Forelimb muscle (tissue), 1 donor: ENCODE measurements at places on chromosomes 6 and 20. TPM values are rescaled to one million over a fixed set of nuclear protein-coding genes. Genes with fewer than 3 reads are reported as not detected.

- DNase-seq, result no peak
These were observed 8.6 kb downstream of the ADAT2 start for GRCh38 chr6:143441680-143442545.

DNA sequence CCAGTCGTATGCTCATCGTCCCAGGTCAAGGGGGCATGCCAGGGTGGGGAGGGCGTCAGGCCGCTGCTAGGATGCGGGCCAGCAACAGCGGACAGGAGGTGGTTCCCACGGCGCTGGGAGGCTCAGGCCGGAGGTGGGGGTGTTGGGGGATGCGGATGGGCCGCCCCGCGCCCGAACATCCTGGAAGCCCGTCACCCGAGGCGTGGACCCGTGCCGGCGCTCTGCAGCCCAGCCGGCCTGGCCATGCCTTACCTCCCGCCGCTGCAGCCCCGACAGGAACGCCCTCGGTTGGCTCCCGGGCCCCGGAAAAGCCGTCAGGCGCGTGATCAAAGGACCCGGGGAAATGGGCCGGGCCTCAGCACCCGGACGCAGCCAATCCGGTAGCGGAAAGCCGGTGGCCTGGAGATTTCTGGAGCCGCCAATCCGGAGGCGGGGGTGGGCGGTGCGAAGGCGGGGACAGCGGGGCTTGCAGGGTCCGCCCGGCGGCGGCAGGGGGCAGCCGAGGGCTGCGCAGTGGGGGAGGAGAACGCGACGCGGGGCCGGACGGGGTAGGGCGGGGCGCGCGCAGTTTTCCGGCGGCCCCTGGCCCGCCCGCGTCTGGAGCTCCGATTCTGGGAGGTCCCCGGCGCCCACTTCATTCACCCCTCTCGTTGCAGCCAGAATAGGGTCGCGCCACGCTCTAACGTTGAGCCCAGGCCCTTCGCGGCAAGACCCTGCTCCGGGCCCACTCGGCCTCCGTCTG lies at the start of gene SMIM29:
TSS of gene SMIM29 (minus strand) at position 280 of the 742 bp plus-strand sequence. CDS start 1,215 bp downstream, outside the sequence.
- DNase-seq, result peak; percentile 62

- DNase-seq, result no peak
These were observed 309.7 kb downstream of the QKI start for GRCh38 chr6:163724196-163724595.

- DNase-seq, result peak; percentile 14
These were observed 65.3 kb upstream of the BMP2 start for GRCh38 chr20:6702144-6702543.

DNA sequence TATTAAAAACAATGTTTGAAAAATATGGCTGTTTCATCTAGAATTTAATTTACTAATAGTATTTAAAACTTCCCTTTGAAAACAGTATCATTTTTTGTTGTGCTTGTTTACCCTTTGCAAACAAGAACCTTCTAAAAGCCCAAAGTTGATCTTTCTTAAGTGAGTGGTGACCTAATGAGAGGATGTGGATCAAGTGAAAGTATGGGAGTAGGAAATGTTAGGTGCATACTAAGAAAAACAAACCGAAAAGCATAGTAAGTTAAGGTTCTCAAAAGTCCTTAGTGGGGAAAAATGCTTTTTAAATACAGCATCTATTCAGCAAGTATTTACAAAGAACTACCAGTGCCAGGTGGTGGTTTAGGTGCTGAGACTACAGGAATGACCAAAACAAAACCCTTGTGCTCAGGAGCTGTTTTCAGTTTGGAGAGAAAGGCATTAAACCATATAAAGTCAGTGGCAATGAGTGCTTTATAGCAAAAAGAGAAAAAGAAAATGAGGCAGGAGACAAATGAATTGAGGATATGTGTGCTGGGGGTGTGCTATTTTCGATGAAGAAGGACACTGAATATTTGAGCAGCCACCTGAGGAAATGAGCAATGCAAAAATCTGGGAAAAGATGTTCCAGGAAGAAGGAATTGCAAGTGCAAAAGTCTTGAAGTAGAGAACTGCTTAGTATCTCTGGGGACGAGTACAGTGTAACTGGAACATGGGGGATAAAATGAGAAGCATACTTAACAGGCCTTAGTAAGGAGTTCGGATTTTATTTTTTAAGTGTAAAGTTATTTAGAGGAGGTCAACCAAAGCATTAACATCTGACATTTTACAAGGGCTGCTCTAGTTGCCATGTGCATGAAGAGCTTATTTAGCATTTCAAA lies 24.0 kb downstream of the RNF146 start:
- no peak for DNase-seq

GRCh38 chr6:85680388-85680787 lies 37.7 kb upstream of the SYNCRIP start:
- DNase-seq, result no peak

GRCh38 chr20:684676-685319 lies 9.2 kb upstream of the SCRT2 start:
- DNase-seq, result no peak

GRCh38 chr6:138000941-138001340 lies 106.3 kb downstream of the PERP start:
- no peak for DNase-seq

GRCh38 chr20:3238616-3239025 lies 369 bp downstream of the SLC4A11 start:
- no peak for DNase-seq

Gene BHLHE23
- polyA plus RNA-seq, result not detected

Gene HTR1E
- not detected for polyA plus RNA-seq

Gene SLC17A1
- not detected for polyA plus RNA-seq

Gene PARD6B
- 0.38 TPM for polyA plus RNA-seq

Gene CD93
- 49.7 TPM for polyA plus RNA-seq

Gene SNX9
- 19.8 TPM for polyA plus RNA-seq
